ENCODE measurements at places on chromosomes 2 and 18.

DNA sequence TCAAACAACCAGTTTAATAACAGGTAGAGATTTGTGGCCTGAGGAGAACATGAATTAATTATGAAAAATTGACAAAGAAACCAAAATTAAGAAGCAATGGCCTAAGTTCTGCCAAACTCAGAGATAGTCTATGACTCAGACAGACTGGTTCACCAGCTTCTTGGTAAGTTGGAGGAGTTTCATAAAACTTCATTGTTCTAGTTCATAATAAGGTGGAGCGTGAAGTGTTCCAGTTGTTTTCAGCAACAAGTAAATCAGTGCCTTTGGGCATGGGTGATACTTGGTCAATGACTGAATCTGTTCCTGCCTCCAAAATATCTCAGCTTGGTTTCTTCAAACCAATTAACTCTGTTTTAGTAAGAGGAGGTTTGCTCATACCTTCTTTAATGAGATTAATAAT lies 40.0 kb downstream of the SLC40A1 start:
- DNase-seq = no peak

DNA sequence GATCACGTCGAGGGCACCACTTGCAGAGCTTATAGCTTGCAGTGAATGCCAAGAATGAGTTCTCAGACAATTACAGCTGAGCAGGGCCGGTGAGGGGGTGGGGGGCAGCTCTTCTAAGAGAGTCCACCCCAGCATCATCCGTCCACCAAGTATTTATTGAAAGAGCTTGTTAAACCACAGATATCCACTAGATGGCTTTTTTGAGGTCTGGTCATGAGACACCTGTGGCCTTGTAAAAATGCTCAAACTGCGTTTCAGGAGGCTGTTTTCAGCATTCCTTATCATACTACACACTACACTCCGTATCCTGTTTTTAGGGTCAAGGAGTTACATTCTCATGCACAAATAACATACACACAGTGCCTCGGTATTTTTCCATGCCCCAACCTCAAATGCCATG lies 51.5 kb downstream of the DNAJC10 start:
- no peak for DNase-seq

- DNase-seq = no peak
Measured at GRCh38 chr18:59712311-59712710, 15.1 kb upstream of the CCBE1 start.

GRCh38 chr2:30272761-30273573 lies 41.6 kb downstream of the LBH start:
- DNase-seq = no peak

GRCh38 chr18:58769321-58769720 lies 95.4 kb upstream of the ZNF532 start:
- no peak for DNase-seq
